ENCODE measurements at places on chromosomes 13 and 19.

GRCh38 chr13:22110368-22110767 lies 439.5 kb downstream of the FGF9 start:
- no peak for DNase-seq

DNA sequence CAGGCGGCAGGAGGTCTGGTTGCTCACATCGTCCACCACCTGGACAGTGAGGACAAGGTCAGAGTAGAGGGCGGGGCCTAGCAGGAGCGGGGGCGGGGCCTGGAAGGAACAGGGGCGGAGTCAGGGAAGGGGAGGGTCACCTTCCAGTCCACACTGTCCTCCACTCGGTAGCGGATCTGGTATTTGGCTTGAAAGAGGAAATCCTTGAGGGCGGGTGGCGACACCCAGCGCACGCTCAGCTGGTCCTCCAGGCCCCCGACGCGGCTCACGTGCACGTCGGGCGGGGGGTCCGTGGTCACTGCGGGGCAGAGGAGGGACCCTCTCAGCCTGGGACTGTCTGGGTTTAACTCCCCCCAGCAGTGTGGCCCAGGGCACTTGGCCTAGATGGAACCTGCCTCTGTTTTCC lies 8.2 kb downstream of the REX1BD start:
- no peak for DNase-seq

DNA sequence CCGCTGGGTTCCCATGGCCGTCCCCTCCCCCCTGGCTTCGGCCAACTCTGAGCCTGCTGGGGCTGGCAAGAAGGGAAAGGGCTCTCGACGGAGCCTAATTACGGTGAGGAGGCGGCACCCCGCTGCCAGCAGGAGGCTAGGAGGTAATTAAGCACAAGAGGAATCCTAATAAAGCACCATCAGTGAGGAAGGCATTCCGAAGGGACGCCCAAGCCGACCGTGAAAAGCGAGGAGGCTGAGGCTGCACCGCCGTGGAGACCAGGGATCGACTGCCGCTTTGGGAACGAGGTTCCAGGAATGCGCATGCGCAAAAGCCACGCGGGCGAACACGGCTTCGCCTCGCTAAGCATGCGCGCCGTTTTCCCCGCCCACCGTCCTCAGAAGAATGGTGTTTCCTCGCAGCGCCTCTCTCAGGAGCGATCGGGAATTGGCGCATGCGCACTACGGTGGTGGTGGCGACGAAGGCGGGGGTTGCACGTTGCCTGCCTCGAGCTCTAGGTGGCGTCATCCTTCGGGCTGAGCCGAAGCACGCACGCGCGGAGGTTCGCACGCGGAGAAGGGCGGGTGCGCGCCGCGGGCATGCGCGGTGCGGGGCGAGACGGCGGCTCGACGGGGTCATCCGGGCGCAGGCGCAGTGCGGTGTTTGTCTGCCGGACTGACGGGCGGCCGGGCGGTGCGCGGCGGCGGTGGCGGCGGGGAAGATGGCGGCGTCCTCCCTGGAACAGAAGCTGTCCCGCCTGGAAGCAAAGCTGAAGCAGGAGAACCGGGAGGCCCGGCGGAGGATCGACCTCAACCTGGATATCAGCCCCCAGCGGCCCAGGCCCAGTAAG lies at the start of gene MAP2K7:
TSS of gene MAP2K7 (plus strand) at position 634 of the 830 bp plus-strand sequence. CDS start at position 702, 68 bp downstream.
- peak; percentile 100 for DNase-seq

- DNase-seq, result no peak
Observed at GRCh38 chr13:70613295-70613694, 505.0 kb upstream of the KLHL1 start.

GRCh38 chr13:49029570-49029969 lies 53.9 kb downstream of the FNDC3A start:
- DNase-seq, result no peak

- DNase-seq, result no peak
Observed at GRCh38 chr19:15652559-15653278, 12.0 kb downstream of the CYP4F3 start.

GRCh38 chr13:21035498-21035897 lies 25.9 kb downstream of the LATS2 start:
- no peak for DNase-seq

DNA sequence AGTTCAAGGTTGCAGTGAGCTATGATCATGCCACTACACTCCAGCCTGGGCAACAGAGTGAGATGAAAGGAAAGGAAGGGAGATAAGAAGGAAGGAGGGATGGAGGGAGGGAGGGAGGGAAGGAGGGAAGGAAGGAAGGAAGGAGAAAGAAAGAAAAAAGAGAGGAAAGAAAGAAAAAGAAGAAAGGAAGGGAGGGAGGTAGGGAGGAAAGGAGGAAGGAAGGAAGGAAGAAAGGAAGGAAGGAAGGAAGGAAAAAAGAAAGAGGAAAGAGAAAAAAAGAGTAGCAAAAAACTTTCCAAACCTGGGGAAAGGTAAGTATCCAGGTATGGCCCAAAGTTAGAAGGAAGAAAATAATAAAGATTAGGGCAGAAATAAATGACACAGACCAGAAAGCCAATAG lies 7.1 kb downstream of the ZFP14 start:
- DNase-seq, result no peak

GRCh38 chr13:48778610-48779009 lies 124.9 kb downstream of the CYSLTR2 start:
- DNase-seq, result no peak

GRCh38 chr13:102401766-102402165 lies at the start of gene FGF14:
Gene FGF14 (minus strand): TSS chr13:102402048.
- no peak for DNase-seq

- DNase-seq, result no peak
Observed at GRCh38 chr13:62309904-62310303, 894.3 kb upstream of the PCDH20 start.

DNA sequence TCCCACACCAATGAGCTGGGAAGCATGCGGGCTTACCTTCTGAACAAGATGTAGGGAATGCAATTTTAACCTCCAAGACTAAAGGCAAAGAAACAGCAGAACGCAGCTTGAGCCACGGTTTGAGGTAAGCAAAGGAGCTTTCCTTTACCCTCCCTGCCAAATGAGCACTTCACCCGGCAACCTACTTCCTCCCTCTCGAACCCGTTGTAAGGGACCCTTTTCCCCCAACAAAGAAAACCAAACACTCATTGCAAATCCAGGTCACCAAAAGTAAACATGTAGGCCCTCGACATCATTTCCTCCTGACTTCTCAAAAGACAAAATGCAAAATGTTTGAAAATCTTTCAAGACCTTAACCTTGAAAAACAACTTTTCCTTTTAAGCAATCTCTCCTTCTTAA lies 65.3 kb downstream of the ABCC4 start:
- DNase-seq, result no peak

- DNase-seq, result no peak
Observed at GRCh38 chr19:55209693-55210472, 582 bp upstream of the PTPRH start.

DNA sequence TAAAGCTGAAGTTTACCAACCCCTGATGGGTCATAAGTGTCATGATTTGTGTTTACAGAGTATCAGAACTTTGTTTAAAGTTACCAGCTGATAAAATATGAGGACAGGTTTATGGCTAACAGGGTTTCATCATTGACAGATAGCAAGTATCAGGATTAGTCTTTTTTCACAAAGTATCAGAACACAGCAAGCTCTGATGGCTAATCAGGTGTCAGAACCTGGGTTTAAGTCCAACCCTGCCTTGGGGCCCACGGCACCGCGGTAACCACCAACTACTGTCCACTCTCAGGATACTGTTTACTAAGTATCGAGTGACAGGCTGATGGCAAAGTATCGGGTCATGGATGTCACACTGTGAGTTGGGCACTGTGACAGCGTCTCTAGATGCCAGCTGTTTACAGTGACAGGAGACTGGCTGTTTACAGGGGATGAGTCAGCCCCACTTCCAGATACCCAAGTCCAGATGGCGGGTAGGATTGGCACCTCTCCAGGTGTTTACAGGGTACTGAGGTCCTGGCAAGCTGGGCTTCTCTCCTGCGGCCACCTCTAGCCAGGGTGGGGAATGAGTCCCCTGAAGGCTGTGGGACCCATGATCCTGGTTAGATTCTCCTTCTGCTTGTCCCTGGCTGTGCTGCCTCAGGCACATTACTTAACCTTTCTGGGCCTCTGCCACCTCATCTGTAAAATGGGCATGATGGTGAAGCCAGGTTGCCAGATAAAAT lies 21.8 kb downstream of the ARRDC2 start:
- DNase-seq, result no peak

DNA sequence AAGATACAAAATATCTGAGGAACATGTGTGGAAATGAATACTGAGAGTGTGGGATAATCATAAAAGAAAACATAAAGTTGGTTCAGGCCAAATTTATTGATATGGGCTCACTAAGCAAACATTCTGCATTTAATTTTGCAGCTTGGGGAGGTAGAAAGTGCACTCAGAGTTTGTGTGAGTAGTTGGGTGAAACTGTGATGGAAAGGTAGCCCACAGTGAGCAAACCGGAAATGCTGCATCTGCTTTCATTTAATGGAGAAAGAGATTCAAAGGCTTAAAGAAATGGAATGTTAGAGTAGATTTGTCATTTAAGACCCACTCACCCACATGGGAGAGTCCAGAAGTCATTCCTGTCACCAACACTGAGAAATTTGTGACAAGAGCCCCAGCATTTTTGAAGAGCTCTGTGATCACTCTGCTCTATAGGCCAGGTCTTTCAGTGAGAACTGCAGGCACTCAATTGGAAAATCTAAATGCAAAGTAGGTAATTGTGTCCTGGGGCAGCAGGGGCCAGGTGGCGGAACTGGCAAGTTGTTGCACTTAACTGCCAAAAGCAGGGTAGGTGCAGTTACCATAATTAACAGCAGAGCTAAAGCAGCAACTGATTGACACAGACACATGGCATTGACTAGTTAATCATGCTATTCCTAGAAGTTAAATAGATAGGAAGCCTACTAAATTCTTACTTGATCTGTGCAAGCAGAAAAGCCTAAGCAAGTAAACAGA lies 1228.3 kb upstream of the PCDH20 start:
- DNase-seq, result no peak

- DNase-seq, result no peak
Observed at GRCh38 chr13:31848621-31849020, 109.3 kb downstream of the RXFP2 start.

GRCh38 chr13:44425815-44426078 lies 52.1 kb downstream of the SERP2 start:
- no peak for DNase-seq

- no peak for DNase-seq
Observed at GRCh38 chr13:24232474-24232873, 72.0 kb downstream of the SPATA13 start.

DNA sequence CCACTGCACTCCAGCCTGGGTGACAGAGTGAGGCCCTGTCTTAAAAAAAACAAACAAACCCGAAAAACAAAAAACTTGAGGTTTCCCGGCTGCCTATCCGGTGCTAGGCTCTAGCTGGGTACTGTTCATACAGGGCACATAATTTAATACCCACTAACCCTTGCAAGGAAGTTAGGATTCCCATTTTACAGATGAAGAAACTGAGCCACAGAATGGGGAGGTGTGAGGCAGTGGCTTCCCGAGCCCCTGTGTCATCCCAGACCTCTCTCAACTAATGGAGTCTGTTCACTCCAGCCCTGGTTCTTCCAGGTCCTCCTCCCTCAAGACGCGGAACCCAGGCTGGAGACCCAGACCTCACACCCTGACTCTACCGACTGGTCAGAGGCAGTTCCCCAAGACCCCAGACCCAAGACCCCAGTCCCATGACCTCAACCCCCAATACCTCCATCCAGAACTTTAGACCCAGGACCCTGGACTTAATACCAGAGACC lies 576 bp downstream of the APBA3 start:
- DNase-seq, result no peak

- no peak for DNase-seq
Observed at GRCh38 chr19:45952686-45953505, 20.8 kb downstream of the NOVA2 start.

- no peak for DNase-seq
Observed at GRCh38 chr13:46051968-46052318, 603 bp downstream of the ZC3H13 start.

DNA sequence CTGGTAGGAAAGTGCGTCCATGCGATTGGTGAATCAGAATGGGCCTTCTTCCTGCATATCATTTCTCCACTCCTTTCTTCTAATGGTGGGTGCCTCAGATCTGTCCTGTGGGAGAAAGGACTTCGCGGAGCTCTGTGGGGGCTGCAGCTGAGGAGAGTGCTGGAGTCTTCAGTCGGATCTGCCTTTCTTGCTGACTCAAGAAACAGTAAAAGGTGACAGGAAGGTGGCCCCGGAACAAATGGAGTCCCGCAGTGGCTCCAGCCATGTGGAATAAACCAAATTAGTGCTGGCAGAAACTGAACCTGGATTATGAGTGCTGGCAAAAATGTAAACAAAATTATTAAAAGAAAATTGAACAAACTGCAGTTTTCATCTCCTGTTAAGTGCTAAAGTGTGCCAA lies 15.1 kb upstream of the GAS6 start:
- no peak for DNase-seq

GRCh38 chr19:23328211-23328610 lies 67.1 kb downstream of the ZNF91 start:
- DNase-seq, result no peak

DNA sequence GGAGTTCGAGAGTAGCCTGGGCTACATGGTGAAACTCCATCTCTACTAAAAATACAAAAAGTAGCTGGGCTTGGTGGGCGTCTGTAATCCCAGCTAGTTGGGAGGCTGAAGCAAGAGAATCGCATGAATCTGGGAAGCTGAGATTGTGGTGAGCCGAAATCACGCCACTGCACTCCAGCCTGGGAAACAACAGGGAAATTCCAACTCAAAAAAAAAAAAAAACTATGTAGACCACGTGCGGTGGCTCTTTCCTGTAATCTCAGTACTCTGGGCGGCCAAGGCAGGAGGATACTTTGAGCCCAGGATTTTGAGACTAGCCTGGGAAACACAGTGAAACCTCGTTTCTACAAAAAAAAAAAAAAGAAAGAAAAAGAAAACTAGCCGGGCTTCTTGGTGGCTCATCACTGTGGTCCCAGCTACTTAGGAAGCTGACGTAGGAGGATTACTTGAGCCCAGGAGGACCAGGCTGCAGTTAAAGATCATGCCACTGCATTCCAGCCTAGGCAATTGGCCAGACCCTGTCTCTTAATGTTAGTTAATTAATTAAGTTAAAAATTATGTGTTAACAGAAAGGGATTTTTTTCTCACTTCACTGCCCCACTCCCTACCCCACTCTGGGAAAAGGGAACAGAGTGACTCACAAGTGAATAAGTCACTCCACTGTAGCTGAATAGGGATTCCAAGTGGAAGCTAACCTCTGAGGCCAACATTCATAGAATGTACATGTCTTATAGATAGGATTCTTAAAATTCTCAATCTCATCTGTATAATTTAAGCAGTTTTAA lies 2.2 kb downstream of the ZNF83 start:
- DNase-seq, result no peak

DNA sequence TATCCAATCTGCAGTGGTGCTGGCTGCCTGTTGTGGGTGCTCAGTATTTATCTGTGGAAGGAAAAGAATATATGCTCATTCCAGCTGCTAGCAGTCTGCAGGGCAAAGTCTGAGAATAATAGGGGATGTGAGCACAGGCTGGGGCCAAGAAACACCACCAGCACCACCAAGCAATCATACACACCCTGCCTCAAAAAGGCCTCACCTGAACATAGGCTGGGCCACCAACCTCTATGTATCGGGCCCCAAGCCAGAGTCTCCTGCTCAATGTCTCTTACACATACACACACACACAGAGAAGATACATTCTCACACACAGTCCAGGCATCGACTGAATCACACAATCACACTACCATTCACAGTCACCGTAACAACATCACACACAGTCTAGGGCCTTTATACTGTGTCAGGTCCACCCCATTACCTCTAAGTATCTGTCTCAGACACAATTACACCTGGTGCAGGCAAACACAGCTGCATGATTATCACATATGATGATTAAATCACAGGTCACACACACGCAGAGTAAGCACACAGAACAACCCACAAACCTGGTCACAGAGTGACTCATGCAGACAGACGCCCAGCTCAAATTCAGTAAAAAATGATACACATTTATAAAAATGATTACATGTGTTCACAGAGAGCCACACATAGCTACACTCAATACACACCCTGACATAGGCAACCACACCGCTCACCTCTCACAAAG lies 1.3 kb upstream of the ZSCAN22 start:
- no peak for DNase-seq
